ENCODE measurements at places on chromosomes 16 and 17.

DNA sequence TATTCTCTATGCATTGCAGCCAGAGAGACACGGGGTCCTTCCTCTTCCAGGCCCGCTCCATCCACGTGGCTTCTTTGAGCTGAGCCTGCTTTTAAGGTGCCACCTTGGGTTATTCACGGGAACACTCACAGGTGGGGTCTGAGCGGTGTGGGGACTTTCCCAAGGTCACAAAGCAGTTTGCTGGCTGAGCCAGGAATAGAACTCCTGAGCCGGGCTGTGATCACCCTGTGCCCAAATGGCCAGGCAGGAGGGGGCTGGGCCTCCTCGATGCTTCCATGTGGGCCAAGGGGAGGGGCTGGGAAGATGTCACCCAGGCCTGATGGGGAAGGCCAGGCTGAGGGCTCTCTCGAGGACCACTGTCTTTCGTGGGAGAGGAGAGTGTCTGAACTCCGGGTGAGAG lies 13.0 kb upstream of the GSE1 start:
- DNase-seq = no peak

DNA sequence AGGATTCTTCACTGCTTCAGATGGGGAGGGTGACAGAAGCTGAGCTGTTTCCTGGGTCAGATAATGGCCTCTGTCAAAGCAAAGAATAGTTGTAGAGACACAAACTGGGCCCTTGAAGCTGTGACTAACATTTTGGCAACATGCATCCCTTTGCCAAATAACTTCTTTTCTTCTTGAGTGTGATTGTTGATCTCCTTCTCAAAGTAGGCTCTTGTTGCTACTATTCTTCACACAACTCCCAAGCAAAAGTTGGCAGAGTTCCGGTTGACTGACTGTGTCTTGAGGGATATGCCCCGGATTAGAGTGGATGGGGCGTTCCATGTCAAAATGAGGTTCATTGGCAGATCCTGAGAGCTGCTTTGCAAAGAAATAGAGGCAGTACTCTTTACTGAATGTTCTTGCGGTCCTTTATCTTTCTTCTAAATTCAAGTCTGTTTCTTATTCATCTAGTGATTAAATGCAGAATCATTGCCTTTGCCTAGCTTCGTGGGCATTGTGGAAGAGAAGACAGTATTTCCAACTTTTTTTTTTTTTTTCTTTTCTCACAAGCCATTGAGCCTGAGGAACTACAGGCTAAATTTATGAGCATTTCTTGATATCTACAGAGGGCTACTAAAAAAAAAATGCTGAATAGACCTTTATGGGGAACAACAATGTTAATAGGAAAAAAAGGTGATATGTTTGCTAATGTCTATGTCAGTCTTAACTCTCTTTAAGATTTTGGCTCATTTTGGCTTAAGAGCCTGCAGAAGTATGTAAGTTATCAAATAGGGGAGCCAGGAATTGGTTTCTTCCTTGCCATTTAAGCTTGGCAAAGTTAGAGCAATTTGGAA lies 5.8 kb downstream of the WIPF2 start:
- DNase-seq = no peak

DNA sequence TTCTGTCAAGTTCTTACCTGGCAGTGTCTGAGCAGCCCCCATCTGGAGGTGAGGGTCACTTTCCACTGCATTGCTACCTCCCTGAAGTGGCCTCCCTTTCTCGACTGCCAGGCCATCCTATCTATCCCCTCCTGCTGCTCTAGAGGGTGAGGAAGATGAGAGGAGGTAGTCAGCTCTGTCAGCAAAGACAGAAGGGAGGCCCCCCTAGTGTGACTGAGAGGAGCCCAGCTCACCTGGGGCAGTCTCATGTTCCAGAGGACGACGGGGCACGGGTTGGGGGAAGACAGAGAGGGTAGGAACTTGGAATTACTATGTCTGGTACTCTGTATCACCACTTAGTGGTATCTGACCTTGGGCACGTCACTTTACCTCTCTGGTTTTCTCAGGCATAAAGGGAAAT lies 22.0 kb downstream of the MYO19 start:
- DNase-seq = no peak

DNA sequence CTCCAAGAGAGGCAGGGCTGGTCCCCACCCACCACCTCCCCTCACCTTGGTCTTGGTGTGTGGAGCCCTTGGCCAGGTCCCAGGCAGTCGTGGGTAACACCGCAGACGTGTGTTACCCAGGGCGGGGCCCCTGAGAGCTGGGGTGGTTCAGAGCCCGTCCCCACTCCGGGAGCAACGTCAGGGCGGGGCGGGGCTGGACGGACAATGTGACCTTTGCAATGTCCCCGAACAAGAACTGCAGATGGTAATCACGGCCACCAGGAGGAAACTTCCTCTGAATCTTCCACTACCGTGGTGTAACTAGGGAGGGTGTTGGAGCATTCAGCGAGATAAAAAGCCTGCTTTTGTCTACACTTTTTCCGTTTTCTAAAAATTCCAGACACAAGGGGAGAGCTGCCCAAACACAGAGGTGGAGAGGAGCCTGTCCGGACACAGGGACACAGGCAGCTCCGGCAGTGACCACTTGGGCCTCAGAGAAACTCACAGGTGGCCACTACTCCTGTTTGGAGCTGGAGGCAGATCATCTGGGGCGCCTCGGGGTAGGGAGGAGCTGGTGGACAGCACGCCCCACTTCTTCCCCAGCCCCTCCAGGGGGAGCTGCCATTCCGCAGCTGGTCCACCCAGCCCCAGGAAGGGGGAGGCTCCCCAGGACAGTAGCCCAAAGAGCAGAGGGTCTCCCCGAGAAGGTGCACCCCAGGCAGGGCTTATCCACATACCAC lies 14.2 kb upstream of the SLC38A10 start:
- DNase-seq = no peak

DNA sequence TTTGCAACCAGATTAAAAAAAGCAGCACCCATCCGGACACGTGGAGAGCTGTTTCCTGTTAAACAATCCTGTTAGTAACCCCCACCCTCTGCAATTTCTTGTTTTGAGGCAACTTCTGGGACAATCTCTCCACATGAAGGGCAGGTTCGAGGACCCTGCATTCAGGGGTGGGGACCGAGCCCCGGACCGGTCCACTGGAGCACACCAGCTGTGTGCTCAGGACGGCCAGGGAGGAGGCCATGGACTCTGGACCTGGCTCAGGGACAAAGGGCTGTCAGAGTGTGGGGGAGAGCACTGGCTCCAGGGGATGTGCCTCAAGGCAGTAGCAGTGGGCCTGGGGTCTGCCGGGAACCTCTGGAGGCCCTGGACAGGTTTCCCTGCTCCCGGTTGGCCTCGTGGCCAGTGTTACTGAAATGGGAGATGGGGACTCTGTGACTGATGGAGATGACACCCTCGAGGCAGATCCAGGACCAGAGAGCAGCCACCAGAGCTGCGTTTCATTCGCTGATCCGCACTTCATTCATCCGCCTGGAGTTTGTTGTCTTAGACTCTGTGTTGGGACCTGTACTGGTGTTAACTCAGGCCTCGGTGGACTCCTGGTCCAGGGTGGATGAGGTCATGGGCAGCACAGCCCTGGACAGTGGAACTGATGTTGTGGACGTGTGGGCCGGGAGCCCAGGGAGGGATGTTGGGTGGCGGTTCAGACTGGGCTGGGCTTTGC lies 2.9 kb upstream of the CPNE7 start:
- DNase-seq = no peak

- DNase-seq = no peak
Measured at GRCh38 chr17:50514936-50515702, 6.9 kb downstream of the MYCBPAP start.

DNA sequence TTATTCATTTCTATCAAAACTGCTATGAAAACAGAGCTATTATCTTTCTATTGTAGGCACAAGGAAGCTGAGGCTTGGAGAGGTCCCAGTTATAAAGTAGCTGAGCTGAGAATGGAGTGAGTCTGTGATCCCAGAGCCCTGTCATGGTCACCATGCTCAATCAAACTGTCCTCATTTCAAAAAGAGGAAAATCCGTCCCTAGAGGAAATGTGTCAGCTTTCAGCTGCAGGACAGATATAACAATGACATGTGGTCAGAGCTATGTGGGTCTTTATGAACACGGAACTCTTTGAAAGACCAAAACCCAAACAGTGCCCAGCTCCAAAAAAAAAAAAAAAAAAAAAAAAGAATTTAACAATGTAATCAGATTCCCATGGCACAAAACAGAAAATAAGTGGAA lies 266.1 kb downstream of the XYLT1 start:
- no peak for DNase-seq

- no peak for DNase-seq
Measured at GRCh38 chr17:17309356-17309755, 6.2 kb downstream of the NT5M start.

- DNase-seq = no peak
Measured at GRCh38 chr17:42378359-42378958, 9.8 kb downstream of the STAT3 start.

DNA sequence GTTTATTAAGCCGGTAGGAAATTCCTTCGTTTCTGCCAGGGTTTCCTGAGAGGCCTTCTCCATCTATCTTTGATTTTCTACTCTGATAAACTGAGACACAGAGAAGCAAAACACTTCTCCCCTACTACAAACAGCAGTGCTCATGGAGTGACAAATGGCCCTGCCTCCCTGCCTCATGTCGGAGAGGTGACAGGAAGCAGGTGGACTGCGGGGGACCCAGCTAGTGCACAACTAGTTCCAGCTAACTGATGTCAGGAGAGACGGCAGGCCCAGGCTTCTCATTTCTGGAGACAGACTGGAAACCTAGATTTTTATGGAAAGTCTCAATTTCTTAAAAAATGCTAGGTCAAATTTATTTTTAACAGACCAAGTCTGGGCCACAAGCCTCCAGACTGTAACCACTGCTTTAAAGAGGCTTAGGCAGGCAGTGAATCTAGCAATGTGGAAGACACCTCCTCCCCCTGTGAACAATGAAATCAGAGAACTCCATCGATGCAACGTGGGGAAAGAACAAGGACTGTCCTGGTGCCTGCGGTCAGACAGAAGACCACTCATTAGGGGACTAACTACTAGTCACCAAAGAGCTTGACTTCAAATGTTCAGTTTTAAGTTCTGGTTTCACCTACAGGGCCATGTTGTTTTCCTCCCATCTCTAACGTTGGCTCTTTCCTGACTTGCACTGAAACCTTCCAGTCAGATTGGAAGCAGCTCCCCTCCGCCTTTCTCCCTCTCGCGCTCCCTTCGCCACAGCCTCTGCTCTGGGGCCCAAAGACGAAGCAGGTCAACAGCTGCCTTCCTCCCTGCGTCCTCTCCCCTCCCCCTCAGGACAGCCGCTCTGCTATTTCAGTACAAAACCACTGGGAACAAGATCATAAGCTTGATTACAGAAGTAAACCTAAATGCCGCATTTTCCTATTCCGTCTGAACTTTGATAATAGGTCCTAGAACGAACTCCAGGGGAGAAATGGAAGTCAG lies 17.6 kb downstream of the GTF3C1 start:
- no peak for DNase-seq

GRCh38 chr17:58306131-58306951 lies 22.3 kb downstream of the TSPOAP1 start:
- no peak for DNase-seq

GRCh38 chr17:44927696-44928095 lies 12.4 kb upstream of the GFAP start:
- DNase-seq = no peak

DNA sequence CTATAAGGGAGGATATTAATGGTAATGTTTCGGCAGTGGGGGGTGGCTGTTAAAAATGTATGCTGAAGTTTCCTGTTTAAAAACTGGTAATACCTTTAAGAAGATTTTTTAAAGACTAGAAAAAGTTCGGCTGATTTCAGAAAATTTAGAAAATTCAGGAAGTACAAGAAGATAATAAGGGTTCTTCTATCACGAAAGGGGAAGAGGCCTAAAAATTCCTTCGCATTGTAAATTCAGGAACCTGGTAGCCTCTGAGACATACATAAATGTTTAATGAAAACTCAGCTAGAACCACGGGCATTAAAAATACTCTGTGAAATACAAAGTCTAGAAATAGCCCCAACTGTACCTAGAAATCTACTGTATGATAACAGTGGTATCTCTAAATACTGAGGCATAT lies 181.2 kb downstream of the PARN start:
- no peak for DNase-seq

DNA sequence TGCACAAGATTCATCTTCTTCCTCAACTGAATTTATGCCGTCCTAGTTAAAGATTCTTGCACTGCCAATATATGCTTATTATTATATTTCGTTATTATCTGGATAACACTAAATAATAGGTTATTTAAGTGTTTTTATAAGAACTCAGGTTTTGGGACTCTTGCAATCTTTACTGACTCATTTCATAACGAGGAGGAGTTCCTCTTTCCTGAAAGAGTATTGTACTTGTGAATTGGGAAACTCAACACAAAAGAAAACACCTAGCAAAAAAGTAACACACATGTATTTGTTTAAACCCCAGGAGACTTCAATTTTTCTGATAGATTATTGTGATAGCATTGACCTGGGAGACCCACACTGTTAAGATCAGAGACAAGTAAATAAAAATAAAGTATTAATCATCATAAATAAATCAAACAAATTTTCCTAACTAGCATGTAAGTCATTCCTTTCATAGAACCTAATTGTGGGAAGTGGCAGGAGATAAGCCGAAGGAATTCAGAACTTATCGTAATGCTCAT lies 505.8 kb downstream of the KCNJ2 start:
- no peak for DNase-seq

GRCh38 chr17:1030684-1031532 lies 34.0 kb downstream of the TIMM22 start:
- DNase-seq = no peak

DNA sequence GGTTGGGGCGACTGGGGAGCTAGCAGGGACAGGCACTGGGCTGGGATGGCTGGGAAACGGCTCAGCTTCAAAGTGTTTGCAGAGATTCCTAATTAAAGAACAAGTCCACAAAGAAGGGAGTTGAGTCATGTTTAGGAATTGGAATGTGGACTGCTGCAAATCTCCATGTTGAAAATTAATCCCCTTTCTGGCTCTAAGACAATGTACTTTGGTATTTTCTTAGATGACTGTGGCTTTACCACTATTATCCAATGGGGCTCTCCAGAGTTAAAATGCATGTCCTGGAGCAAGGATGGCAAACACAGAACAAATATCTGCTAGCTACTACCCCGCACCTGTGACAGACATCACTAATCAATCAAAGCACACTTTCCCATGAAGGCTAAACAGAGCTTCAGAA lies 22.2 kb upstream of the WSCD1 start:
- no peak for DNase-seq

Measured in stimulated activated CD4-positive, alpha-beta T cell treated with anti-CD3 and anti-CD28 coated beads, TNF-alpha, amount 100 ng/mL, for 4 hours (primary cell).